ENCODE measurements at places on chromosomes 1 and 21. TPM values are rescaled to one million over a fixed set of nuclear protein-coding genes. Genes with fewer than 3 reads are reported as not detected.
A peak's percentile ranks its signal among the peaks of the same experiment; 100 is the strongest.

Gene TBX19
- total RNA-seq, result 1.5 TPM

Gene CD52
- 1.2 TPM for total RNA-seq

Gene EDARADD
- total RNA-seq, result not detected

Gene NDUFS5
- 524 TPM for total RNA-seq

DNA sequence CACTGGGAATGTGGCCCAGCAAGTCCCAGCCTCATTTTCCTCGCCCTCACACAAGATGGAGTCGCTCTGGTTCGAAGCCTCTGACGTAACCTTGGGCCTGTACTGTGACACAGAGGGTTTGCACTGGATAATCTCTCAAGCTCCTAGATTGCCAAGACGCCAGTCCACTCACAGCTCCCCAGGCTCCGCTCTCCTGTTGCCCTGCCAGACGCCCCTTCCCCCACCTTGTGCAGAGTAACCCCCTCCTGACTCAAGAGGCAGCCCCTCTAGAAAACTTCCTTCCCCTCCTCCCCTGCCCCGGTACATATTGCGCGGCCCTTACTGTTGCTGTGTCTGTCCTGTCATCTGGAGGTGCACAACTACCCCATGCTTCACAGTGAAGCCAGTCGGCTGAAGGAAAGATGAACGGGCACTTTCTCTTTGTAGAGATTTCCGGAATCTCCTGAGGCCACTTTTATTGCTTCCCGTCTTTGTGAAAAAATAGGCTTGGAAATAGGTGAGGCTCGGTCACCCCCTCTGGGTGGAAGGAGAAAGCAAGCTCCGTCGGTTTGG is 981 bp upstream of the KIAA1614 start:
- H3K36me3 ChIP-seq, result no peaks in the 10 kb centered on the region
- no peak overlapping the region for H3K27ac ChIP-seq
- DNase-seq, result no peak

DNA sequence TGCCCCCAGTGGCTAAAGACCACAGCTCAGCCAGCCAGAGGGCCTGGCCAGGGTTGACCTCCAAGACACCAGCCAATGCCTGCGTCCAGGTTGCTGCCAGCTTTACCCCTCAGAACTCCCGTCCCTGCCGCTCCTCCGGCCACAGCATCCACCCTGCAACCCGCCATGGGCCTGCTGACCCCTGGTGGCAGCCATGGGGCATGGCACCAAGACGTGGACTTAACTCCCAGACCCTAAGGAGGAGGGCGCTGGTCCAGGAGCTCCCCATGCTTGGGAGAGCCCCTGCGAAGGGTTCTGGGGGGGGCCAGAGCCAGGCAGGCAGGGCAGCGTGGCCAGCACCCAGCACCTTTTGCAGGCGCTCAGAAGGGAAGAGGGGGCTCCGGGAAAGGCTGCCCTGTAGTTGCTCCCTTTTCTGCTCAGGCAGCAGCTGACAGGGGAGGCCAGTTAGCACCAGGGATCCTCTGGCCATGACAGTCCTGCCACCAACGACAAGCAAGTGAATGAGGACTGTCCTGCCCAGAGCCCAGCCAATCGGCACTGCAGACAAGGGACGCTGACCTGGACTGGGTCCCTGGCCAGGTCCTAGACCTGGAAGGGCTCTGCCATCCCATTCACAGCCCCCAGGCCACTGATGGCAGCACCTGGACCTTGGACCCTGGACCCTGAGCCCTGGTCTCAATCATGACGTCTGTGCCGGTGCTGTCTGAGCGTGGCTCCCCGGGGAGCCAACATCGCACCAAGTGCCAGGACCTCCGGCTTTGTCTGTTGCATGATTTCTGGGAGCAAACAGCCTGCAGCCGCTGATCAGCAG is 246.2 kb downstream of the NPHP4 start:
- H3K27me3 ChIP-seq, result peaks cover 55% of the 10 kb centered on the region
- no peak overlapping the region for H3K27ac ChIP-seq
- no peak overlapping the region for H3K4me3 ChIP-seq

- H3K4me1 ChIP-seq, result no peaks in the 10 kb centered on the region
- H3K4me3 ChIP-seq, result no peak overlapping the region
- no peak overlapping the region for H3K27ac ChIP-seq
- H3K36me3 ChIP-seq, result no peaks in the 10 kb centered on the region
- H3K27me3 ChIP-seq, result no peaks in the 10 kb centered on the region
Observed at GRCh38 chr21:23732776-23733175, 1874.5 kb downstream of the MRPL39 start.

DNA sequence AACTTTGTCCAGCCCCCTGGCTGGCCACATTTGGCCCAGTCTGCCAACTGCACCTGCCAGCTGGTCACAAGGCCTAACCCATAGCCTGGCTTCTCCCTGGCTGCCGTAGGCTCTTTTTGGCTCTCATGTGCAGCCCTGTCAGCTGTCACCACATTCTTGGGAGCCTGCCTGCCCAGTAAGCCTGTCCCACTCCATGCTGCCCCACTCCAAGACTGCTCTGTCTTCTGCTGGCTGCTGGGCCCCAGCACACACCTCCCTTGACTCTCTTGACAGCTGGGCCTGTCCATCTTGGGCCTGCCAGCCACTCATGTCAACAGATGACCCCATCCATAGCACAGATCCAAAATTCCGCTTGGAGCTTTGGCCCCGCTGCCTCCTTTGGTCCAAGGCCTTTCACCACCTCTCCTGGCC is 74.3 kb upstream of the EDN2 start:
- no peaks in the 10 kb centered on the region for H3K4me1 ChIP-seq
- H3K36me3 ChIP-seq, result no peaks in the 10 kb centered on the region
- no peaks in the 10 kb centered on the region for H3K27me3 ChIP-seq
- H3K27ac ChIP-seq, result no peak overlapping the region

- no peak within 1 kb of the TSS for H3K4me3 ChIP-seq
- H3K27ac ChIP-seq, result no peak within 1 kb of the TSS
- H3K36me3 ChIP-seq, result no peaks in the 10 kb centered on the region
- no peak for DNase-seq
Observed at GRCh38 chr1:108856994-108857393, at the start of gene AKNAD1. TSS of gene AKNAD1 (minus strand) at chr1:108857094. CDS start at chr1:108852664, 4,430 bp downstream.

- no peak for DNase-seq
- H3K27me3 ChIP-seq, result no peaks in the 10 kb centered on the region
- H3K4me3 ChIP-seq, result no peak overlapping the region
- H3K36me3 ChIP-seq, result peaks cover 17% of the 10 kb centered on the region
- no peaks in the 10 kb centered on the region for H3K4me1 ChIP-seq
Observed at GRCh38 chr1:113912594-113913311, 7.6 kb downstream of the DCLRE1B start.

DNA sequence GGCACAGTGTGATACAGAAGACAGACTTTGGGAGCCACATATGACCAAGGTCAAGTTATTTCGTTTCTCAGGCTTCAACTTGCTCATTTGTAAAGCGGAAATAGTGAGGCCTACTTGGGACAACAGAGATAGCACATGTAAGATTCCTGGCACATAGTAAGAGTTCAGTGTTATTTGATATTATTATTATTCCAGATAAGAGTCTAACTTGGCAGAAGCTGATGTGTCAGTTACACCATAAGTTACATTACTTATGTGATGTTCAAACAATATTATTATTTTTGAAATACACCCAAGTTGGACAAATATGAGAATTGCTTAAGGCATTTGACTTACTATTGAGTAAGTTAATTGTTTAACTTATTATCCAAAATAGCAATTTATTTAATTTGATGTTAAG is 10.2 kb upstream of the CYP4X1 start:
- H3K4me1 ChIP-seq, result no peaks in the 10 kb centered on the region
- H3K27ac ChIP-seq, result no peak overlapping the region
- H3K36me3 ChIP-seq, result no peaks in the 10 kb centered on the region
- DNase-seq, result no peak
- H3K4me3 ChIP-seq, result no peak overlapping the region

- no peak overlapping the region for H3K4me3 ChIP-seq
- H3K27me3 ChIP-seq, result no peaks in the 10 kb centered on the region
- no peaks in the 10 kb centered on the region for H3K4me1 ChIP-seq
- no peak for DNase-seq
Observed at GRCh38 chr1:52597912-52598311, 4.3 kb upstream of the GPX7 start.

DNA sequence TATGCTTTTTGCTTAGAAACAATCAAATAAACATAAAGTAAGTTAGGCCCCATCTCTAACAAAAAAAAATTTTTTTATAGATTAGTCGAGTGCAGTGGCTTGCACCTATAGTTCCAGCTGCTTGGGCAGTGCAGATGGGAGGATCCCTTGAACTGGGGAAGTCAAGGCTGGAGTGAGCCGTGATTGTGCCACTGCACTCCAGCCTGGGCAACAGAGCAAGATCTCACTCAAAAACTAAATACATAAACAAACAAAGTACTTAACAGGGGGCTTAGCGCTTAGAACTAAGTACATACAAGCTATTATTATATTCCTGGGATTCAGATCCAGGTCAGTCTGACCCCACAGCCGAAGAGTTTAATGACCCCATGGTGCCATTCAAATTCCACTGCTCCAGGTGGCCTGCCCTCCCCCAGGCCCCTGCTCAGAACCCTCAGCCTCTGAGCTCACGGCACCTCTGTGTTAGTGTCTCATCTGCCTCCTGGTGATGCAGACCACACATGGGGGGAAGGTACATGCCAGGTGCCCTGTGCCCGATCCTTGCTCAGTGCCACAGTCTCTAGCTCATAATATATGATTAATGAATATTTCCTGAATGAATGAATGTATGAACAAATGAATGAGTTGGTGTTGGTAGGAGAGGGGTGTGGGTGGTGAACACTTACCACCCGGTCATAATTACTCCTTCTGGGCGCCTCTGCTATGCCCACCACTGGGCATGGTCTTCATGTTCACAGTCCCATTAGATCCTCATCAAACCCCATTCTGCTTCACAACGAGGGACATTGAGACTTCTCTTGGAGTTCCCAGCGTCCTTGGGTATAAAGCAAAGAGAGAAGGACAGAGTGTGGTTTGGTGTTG is 14.6 kb downstream of the NCMAP start:
- H3K4me3 ChIP-seq, result no peak overlapping the region
- H3K27ac ChIP-seq, result no peak overlapping the region
- H3K4me1 ChIP-seq, result peaks cover 18% of the 10 kb centered on the region
- H3K27me3 ChIP-seq, result no peaks in the 10 kb centered on the region
- H3K36me3 ChIP-seq, result no peaks in the 10 kb centered on the region

- DNase-seq, result no peak
- no peak overlapping the region for H3K4me3 ChIP-seq
- H3K36me3 ChIP-seq, result no peaks in the 10 kb centered on the region
- no peak overlapping the region for H3K27ac ChIP-seq
- H3K27me3 ChIP-seq, result no peaks in the 10 kb centered on the region
Observed at GRCh38 chr1:186194107-186194756, 180.8 kb downstream of the TPR start.

DNA sequence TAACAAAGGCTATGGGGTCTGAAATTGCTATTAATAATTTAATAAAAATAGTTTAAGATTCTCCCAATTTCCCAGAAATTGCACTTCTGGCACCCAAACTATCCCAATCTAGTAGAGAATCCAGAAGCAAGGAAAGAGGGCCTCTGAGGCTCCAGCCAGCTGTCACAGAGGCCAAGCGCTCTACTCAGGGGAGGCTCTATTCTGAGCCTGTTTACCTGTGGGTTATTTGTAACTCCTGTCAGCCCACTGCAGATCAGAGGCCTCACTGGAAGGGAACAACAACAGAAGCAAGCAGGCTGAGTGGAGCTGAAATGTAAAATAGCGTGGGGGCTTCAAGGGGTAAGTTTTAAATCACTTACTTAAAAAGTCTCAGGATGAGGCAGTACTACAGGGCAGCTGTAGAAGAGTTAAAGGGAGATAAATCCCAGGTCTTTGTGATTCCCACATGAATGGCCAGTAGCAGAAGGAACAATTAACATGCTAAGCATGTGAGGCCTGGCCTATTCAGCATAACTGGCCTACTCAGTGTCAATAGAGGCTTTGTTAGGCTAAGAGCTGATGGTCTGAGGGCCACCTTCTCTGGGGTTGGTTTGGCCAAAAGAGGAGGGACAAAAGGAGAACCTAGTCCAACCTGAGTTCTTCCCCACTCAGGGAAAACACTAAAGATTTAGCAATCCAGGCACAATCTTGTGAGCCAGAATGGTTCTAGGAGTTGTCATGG is 12.8 kb downstream of the ZNF687 start:
- H3K4me3 ChIP-seq, result no peak overlapping the region
- DNase-seq, result peak; percentile 16
- H3K36me3 ChIP-seq, result peaks cover 22% of the 10 kb centered on the region
- H3K4me1 ChIP-seq, result no peaks in the 10 kb centered on the region
- H3K27ac ChIP-seq, result no peak overlapping the region
- H3K27me3 ChIP-seq, result no peaks in the 10 kb centered on the region

- no peaks in the 10 kb centered on the region for H3K36me3 ChIP-seq
- no peak overlapping the region for H3K27ac ChIP-seq
- no peak overlapping the region for H3K4me3 ChIP-seq
Observed at GRCh38 chr1:198903621-198904020, 264.8 kb downstream of the PTPRC start.

DNA sequence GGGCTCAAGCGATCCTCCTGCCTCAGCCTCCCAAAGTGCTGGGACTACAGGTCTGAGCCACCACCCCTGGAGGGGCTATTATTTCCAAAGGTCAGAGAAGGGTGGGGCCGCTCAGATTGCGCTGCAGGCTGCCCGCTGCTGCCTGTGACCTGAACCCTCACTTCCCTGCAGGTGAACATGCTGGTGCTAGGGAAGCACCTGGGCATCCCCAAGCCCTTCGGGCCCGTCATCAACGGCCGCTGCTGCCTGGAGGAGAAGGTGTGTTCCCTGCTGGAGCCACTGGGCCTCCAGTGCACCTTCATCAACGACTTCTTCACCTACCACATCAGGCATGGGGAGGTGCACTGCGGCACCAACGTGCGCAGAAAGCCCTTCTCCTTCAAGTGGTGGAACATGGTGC is 8.6 kb upstream of the PADI6 start:
- peaks cover 7% of the 10 kb centered on the region for H3K4me1 ChIP-seq
- no peaks in the 10 kb centered on the region for H3K36me3 ChIP-seq

GRCh38 chr1:26318338-26319064 is 743 bp downstream of the CD52 start:
- H3K27me3 ChIP-seq, result no peaks in the 10 kb centered on the region
- 0 out of 2 replicates have a peak, but pooled peaks cover 5% of the 10 kb centered on the region for H3K4me1 ChIP-seq
- no peak overlapping the region for H3K27ac ChIP-seq
- DNase-seq, result no peak
- no peak overlapping the region for H3K4me3 ChIP-seq

- H3K27me3 ChIP-seq, result no peaks in the 10 kb centered on the region
- H3K36me3 ChIP-seq, result no peaks in the 10 kb centered on the region
- H3K4me1 ChIP-seq, result no peaks in the 10 kb centered on the region
- no peak for DNase-seq
Observed at GRCh38 chr1:63740432-63740831, 33.4 kb upstream of the ROR1 start.

GRCh38 chr1:203037509-203038190 is 11.4 kb downstream of the PPFIA4 start:
- no peaks in the 10 kb centered on the region for H3K4me1 ChIP-seq
- no peaks in the 10 kb centered on the region for H3K36me3 ChIP-seq
